ENCODE measurements at places on chromosomes 4 and X.

- peak; percentile 35 for DNase-seq
Observed at GRCh38 chr4:8403173-8403753, 37.3 kb downstream of the ACOX3 start.

- no peak for DNase-seq
Observed at GRCh38 chr4:110412354-110413065, 63.4 kb upstream of the ENPEP start.

GRCh38 chr4:6250235-6250983 is 19.2 kb upstream of the WFS1 start:
- DNase-seq = no peak

DNA sequence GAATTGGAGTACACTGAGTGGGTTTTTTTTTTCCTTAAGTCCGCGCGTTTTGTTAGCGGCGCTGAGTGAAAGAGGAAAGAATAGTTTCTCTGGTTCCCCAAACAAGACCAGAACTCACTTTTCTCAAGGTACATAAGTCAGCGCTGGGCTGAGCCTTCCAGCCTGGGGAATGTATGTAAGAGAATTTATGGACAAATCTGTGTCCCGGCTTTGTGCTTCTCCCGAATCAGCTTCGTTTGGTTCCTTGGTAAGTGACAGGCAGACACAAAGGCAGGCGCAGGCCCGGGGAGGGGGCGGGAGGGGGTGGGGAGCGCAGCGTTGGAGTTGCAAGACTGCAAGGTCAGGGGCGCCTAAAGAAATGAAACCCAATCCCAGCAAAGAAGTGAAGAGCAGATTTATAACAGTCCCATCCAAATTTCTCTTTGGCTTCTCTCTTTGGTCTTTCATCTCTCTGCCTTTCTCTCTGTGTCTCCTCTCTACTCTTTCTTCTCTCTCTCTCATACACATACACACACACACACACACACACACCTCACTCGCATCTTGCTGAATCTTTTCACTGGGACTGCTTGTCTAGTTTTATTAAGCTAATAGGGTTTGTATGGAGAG is 981 bp downstream of the TET2 start:
- DNase-seq = peak; percentile 14

GRCh38 chr4:147096667-147097604 is 151.3 kb upstream of the TTC29 start:
- DNase-seq = no peak

GRCh38 chrX:150229030-150229429 is 134.1 kb upstream of the MAMLD1 start:
- DNase-seq = no peak

- DNase-seq = no peak
Observed at GRCh38 chr4:7166981-7167700, 25.2 kb upstream of the SORCS2 start.

GRCh38 chrX:128396601-128397000 is 344.4 kb upstream of the ACTRT1 start:
- DNase-seq = no peak

DNA sequence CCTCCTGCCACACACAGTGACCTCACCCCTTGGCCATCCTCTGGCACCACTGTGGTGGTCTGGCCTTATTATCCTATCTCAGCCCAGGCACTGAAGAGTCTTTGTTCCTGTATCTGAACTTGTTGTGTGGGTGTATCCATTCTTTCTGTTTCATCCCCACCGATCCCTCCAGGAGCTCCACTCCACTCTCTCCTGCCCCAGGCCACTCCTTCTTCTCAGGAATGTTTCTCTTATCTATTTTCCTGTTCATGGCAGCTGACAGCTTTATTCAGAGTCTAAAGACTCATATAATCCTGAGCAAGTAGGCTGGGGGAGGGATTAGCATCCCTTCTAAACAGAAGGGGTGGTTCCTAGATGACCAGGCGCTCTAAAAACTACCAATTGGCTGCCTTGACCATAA is 150.0 kb downstream of the ANAPC10 start:
- no peak for DNase-seq

DNA sequence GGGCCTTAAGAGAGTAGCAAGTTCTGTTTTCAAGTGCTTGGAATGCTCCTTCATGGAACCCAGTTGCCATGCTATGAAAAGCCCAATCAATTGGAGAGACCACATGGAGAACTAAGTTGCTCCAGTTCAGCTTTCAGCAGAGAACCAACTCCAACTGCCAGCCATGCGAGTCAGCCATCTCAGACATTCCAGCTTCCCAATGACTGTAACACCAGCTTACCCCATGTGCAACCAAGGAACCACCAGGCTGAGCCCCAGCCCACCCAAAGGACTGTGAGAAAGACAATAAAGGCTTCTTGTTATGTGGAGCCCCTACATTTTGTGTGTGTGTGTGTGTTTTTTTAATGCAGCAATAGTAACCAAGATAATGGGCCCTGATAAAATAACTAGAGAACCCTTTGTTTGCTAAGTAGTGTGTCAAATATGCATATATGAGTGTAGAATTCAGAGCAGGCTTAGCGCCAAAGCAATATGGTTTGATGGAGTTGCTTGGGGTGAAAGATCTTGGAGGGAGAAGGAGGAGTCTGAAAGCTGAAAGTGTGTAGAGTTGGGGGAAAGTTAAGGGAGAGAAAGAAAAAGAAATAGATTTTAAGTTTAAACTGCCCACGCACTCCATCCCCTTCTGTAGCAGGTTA is 35.0 kb upstream of the CCKAR start:
- no peak for DNase-seq

- DNase-seq = no peak
Observed at GRCh38 chr4:150679765-150680343, 97.9 kb downstream of the MAB21L2 start.

- peak; percentile 27 for DNase-seq
Observed at GRCh38 chr4:121656269-121656641, 40.5 kb downstream of the ANXA5 start.

GRCh38 chrX:137031517-137032340 is 2.1 kb downstream of the GPR101 start:
- DNase-seq = peak; percentile 35

DNA sequence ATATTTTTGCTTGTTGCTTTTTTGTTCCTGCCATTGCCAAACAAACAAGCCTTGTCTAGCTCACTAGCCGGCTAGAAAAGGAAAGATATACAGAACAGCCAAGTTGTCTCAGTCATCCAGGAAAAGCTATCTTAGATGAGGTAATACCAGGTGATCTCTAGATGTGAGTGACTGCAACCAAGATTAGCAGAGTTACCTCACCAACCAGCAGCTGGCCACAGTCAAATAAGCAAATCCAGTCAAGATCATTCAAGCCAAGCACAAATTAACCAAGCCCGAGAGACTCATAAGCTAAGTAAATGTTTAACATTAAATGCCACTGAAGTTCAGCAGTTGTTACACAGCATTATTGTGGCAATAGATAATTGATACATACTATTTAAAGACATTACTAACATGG is 108.6 kb downstream of the CENPC start:
- DNase-seq = no peak

- DNase-seq = no peak
Observed at GRCh38 chr4:1265351-1265750, 16.4 kb upstream of the CTBP1 start.

DNA sequence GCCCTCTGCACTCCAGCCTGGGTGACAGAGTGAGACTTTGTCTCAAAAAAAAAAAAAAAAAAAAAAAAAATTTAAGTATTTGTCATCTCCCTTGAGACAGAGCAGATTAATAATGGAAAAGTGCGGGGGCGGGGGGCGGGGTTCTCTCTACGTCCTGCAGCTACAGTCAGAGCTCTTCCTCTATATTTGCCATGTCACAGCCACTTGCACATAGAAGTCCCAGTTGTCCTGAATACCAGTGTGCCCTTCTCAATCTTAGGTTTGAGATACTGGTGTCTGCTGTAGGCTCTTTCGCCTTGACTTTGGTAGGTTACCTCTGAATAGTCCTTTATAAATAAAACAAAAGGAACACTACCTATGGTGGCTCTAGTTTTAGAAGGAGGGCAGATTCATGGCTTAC is 237.8 kb upstream of the PGRMC2 start:
- no peak for DNase-seq

DNA sequence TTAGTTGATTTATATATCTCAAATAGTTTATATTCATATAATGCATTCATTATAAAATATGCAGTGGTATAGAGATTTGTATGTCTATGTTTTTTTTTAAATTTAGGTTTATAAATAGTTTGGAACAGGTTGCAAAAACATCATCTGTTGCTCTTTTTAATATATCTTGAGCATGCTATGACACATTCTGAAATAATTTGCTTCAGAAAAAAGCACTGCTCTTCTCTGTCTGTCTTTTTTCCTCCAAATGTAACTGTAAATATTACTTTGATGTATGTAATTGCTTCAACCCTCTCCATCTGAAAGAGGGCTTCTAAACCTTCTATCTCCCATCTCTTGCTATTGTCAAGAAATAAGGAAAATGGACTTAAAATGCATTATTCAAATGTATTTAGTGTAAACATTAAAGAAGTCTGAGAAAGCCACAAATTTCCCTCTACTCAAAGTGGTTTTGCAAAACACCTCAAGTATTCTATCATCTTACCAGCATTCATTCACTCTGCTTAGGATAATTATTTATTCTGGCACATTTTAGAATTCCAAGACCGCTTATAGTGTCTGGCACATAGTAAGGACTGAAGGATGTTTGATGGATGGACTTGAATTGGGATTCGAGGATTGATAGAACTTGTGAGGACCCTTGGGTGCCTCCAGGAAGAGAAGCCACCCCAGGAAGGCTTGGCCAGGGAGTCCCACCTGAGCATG is 87.8 kb downstream of the CLNK start:
- no peak for DNase-seq

- peak; percentile 61 for DNase-seq
Observed at GRCh38 chrX:129925305-129926092, 19.5 kb downstream of the UTP14A start.

DNA sequence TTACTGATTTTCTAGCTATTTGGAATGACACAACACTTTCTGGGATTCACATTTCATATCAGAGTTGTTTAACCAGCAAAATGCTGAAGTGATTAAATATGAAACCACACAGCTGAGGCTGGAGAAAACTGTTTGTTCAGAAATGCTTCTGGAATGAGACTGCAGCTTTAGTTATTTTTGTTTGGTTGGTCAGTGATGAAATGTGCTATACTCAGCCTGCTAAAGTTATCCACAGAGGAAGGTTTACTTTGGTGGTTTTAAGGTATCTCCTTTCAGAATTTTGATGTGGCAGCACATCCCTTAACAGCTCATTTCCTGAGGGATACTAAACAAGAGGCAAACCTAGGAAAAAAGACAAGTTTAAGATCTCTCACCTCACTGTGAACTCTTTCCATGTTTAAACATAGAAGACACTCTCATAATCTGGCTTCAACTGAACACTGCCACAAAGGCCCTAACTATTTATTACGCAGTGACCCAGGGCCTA is 106.6 kb upstream of the PDE5A start:
- no peak for DNase-seq

Measured in stimulated activated CD4-positive, alpha-beta T cell treated with anti-CD3 and anti-CD28 coated beads, Interleukin-1b, Interleukin-23, amount 100 ng/mL, for 48 hours (primary cell).